ENCODE measurements at places on chromosomes 11 and 22.

GRCh38 chr11:87307101-87307500 is 269.4 kb downstream of the TMEM135 start:
- H3K4me1 ChIP-seq, result no peaks in the 10 kb centered on the region
- H3K36me3 ChIP-seq, result no peaks in the 10 kb centered on the region
- no peak for DNase-seq
- no peaks in the 10 kb centered on the region for H3K27me3 ChIP-seq
- no peak overlapping the region for H3K27ac ChIP-seq

- no peak overlapping the region for H3K27ac ChIP-seq
- H3K4me3 ChIP-seq, result no peak overlapping the region
- H3K27me3 ChIP-seq, result peaks cover 4% of the 10 kb centered on the region
- H3K4me1 ChIP-seq, result peaks cover 9% of the 10 kb centered on the region
- no peaks in the 10 kb centered on the region for H3K36me3 ChIP-seq
Observed at GRCh38 chr11:66970807-66971442, 4.2 kb upstream of the C11orf86 start.

DNA sequence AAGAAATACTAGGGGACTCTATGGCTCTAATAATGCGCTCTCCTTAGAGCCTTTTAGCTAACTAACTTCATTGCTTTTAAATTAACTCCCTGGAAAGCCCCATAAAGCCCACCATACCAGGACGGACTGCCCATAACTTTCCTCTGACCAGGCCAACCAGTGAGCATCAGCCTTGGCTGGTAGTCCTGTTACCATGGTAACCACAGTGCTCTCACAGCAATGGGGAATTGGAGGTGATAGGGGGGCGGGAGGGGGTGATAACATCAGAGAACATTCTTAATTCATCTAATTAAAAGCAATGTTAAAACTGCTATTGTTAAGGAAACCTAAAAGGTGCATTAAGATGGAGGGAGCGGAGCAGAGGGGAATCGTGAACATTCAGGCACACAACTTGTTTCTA is 27.2 kb upstream of the CHRM4 start:
- peak overlapping the region; percentile 43 for H3K27ac ChIP-seq
- peaks cover 8% of the 10 kb centered on the region for H3K4me1 ChIP-seq
- H3K36me3 ChIP-seq, result peaks cover 26% of the 10 kb centered on the region
- no peak for DNase-seq
- H3K4me3 ChIP-seq, result peak overlapping the region; percentile 34

DNA sequence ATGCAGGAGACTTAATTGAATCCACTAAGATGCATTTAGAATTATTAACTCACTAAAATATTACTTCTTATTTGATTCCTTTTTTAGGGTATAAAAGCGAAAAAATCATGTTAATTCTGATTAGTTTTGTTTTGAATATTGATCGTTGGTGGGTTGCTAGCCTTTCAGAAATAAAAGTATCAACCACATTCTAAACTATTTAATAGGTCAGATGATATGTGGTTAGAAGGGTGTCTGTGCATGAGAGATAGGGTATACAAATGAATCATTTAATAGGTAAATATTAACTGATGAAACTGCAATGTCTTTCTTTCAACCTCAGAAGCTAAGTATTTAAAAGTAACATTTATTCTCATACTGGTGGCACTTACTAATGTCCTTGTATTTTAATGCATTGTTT is 515.1 kb downstream of the CNTN5 start:
- no peak for DNase-seq
- H3K4me1 ChIP-seq, result no peaks in the 10 kb centered on the region
- no peaks in the 10 kb centered on the region for H3K36me3 ChIP-seq

GRCh38 chr22:20128902-20129746 is 2.5 kb upstream of the ZDHHC8 start:
- H3K27ac ChIP-seq, result no peak overlapping the region
- DNase-seq, result peak; percentile 38
- peaks cover 14% of the 10 kb centered on the region for H3K36me3 ChIP-seq
- no peaks in the 10 kb centered on the region for H3K4me1 ChIP-seq
- H3K27me3 ChIP-seq, result peaks cover 11% of the 10 kb centered on the region

GRCh38 chr22:50169774-50170341 is 673 bp upstream of the PANX2 start:
- no peak overlapping the region for H3K27ac ChIP-seq
- H3K36me3 ChIP-seq, result no peaks in the 10 kb centered on the region
- peaks cover 31% of the 10 kb centered on the region for H3K27me3 ChIP-seq
- H3K4me3 ChIP-seq, result no peak overlapping the region

GRCh38 chr11:62459080-62459479 is 40.2 kb downstream of the SCGB1A1 start:
- no peak for DNase-seq
- H3K4me1 ChIP-seq, result peaks cover 5% of the 10 kb centered on the region
- no peak overlapping the region for H3K27ac ChIP-seq
- no peak overlapping the region for H3K4me3 ChIP-seq

DNA sequence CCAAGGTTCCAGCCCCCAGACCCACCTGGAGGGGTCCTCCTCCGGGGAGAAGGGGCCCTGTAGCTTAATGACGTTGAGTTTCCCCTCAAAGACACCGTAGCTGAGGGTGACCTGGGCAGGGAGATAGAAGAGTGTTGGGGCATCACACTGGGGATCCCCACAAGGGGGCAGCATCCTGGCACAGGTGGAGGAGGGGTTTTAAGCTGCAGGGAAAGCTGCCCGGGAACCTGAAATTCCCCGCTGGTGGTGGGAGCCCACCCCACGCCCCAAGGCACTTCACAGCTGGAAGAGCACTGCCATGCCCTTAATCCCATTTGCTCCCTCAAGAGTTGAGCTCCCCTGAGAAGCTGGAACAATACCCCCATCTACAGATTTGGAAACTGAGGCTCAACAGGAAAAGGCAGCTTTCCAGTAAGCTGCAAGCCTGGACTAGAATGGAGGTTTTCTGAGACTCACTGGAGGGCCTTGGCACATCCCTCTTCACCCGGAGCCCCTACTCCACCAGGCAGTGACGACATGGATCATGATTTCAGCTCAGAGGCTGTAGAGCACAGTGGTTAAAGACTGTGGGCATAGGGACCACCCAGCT is 13.7 kb downstream of the MFNG start:
- H3K27ac ChIP-seq, result no peak overlapping the region
- DNase-seq, result peak; percentile 53
- H3K36me3 ChIP-seq, result peaks cover 17% of the 10 kb centered on the region
- no peak overlapping the region for H3K4me3 ChIP-seq
- H3K27me3 ChIP-seq, result no peaks in the 10 kb centered on the region
- H3K4me1 ChIP-seq, result no peaks in the 10 kb centered on the region

- DNase-seq, result peak; percentile 39
- H3K4me1 ChIP-seq, result no peaks in the 10 kb centered on the region
- peaks cover 3% of the 10 kb centered on the region for H3K27me3 ChIP-seq
Observed at GRCh38 chr11:66568124-66568916, at the start of gene CTSF. Gene CTSF (minus strand): TSS chr11:66568606. CDS start chr11:66568486, 120 bp downstream.

DNA sequence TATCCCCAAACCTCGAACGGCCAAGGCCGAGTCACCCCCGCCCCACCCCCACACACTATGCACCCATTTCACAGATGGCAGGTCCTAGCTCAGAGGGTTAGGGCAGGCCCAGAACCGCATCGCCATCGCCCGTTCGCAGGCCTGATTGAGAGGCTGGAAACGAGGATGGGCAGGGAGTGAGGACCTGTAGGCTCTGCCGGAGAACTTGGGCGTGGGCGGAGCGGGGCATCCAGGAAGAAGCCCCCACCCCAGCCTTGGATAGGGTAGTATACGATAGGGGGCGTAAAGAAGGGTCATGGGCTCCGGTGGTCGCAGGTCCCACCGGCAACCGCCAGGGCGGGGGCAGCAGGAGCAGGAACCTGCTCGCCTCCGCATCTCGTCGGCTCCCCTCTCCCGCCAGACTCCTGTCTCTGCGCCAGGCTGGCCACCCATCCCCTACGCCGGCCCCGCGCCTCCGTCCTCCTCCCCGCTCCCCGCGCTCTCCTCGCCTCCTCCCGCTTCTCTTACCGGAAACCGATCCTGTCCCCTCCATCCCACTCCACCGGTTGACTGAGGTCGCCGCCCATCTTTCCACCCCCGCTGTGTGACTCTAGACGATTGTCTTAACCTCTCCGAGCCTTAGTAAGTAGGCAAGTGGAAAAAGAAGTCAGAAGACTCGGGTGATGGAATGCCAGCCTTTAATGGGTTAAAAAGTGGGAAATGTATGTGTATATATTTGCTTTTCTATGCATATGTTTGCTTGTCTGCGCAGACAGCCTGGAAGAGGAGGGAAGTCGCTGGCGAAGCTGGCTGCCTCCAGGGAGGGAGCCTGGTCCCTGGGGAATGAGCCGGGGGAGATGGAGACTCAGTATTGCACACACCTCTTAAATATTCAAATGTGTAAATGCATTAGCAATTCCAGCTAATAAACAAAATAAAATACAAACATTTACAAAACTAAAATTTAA is 52.8 kb downstream of the CYTH4 start:
- H3K4me3 ChIP-seq, result no peak overlapping the region
- peaks cover 18% of the 10 kb centered on the region for H3K27me3 ChIP-seq
- H3K4me1 ChIP-seq, result no peaks in the 10 kb centered on the region
- H3K36me3 ChIP-seq, result no peaks in the 10 kb centered on the region
- no peak overlapping the region for H3K27ac ChIP-seq

- no peaks in the 10 kb centered on the region for H3K4me1 ChIP-seq
- DNase-seq, result no peak
- no peak overlapping the region for H3K27ac ChIP-seq
- no peak overlapping the region for H3K4me3 ChIP-seq
Observed at GRCh38 chr22:44211946-44212930, 31.5 kb downstream of the PARVG start.

GRCh38 chr11:82767123-82767522 is 33.5 kb upstream of the FAM181B start:
- H3K36me3 ChIP-seq, result no peaks in the 10 kb centered on the region
- H3K27me3 ChIP-seq, result peaks cover 1% of the 10 kb centered on the region
- H3K27ac ChIP-seq, result no peak overlapping the region
- DNase-seq, result no peak
- no peaks in the 10 kb centered on the region for H3K4me1 ChIP-seq

GRCh38 chr11:94060401-94060800 is 39.2 kb downstream of the HEPHL1 start:
- no peak overlapping the region for H3K27ac ChIP-seq
- DNase-seq, result no peak
- H3K4me3 ChIP-seq, result no peak overlapping the region
- H3K27me3 ChIP-seq, result no peaks in the 10 kb centered on the region
- no peaks in the 10 kb centered on the region for H3K4me1 ChIP-seq
